ENCODE measurements at places on chromosomes 11 and 22. TPM values are rescaled to one million over a fixed set of nuclear protein-coding genes. Genes with fewer than 3 reads are reported as not detected.

Gene UBQLN3
- not detected for total RNA-seq

Gene POLD3
- total RNA-seq = 50.1 TPM

Gene MAJIN
- not detected for total RNA-seq

Gene MRGPRD
- total RNA-seq = not detected

Gene NPAS4
- not detected for total RNA-seq

Gene OR5P2
- total RNA-seq = not detected

Gene LDLRAD3
- 0.76 TPM for total RNA-seq

Gene UPB1
- 0.21 TPM for total RNA-seq

Gene NRGN
- total RNA-seq = 6.1 TPM

Gene DEFB131B
- total RNA-seq = not detected
